ENCODE measurements at places on chromosomes 1 and 21. TPM values are rescaled to one million over a fixed set of nuclear protein-coding genes. Genes with fewer than 3 reads are reported as not detected.

DNA sequence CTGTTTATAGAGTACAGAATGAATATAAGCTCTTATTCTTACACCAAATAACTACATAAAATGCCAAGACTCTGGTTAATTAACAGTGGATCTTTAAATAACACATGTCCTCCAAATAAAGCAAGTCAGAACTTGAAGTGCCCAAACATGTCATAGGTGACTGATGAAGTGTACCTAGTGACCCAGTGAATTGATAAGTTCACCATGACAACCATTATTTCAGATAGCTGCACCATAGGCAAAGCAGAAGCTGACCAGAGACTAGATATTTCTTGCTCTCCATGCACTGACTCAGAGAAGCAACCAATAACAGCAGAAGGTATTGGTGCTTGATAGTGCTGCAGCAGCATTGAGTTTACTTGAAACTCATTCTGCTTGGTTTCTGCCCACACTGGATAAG lies 192.1 kb downstream of the DUSP10 start:
- ATAC-seq = no peak

The MIS18A gene
- 15.4 TPM for total RNA-seq

- peak; percentile 74 for ATAC-seq
Measured at GRCh38 chr1:11320153-11320936, 47.3 kb downstream of the UBIAD1 start.

The C1orf53 gene
- 4.9 TPM for total RNA-seq

GRCh38 chr1:21616372-21616771 lies 52.8 kb downstream of the RAP1GAP start:
- ATAC-seq = no peak

- ATAC-seq = no peak
Measured at GRCh38 chr1:155207806-155208540, at the start of gene THBS3. THBS3 (minus strand) TSS chr1:155207897; CDS start chr1:155207876, 21 bp downstream.

DNA sequence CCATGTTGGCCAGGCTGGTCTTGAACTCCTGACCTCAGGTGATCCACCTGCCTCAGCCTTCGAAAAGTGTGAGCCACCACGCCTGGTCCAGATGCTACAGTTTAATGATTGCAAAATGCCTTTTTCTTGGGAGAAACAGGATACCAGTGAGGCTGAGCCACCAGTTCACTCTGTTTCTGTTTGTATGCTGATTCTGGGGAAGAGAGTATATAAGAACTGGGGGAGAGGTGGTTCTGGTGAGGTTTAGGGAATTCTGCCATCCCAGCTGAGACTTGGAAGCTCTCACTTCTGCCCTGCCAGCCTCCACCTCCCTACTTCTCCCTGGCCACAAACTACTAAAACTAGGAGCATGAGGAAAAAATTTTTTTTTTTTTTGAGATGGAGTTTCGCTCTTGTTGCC lies 8.1 kb upstream of the PMF1 start:
- no peak for ATAC-seq

The TMEM234 gene
- 27.6 TPM for total RNA-seq

The AMY1C gene
- not detected for total RNA-seq

DNA sequence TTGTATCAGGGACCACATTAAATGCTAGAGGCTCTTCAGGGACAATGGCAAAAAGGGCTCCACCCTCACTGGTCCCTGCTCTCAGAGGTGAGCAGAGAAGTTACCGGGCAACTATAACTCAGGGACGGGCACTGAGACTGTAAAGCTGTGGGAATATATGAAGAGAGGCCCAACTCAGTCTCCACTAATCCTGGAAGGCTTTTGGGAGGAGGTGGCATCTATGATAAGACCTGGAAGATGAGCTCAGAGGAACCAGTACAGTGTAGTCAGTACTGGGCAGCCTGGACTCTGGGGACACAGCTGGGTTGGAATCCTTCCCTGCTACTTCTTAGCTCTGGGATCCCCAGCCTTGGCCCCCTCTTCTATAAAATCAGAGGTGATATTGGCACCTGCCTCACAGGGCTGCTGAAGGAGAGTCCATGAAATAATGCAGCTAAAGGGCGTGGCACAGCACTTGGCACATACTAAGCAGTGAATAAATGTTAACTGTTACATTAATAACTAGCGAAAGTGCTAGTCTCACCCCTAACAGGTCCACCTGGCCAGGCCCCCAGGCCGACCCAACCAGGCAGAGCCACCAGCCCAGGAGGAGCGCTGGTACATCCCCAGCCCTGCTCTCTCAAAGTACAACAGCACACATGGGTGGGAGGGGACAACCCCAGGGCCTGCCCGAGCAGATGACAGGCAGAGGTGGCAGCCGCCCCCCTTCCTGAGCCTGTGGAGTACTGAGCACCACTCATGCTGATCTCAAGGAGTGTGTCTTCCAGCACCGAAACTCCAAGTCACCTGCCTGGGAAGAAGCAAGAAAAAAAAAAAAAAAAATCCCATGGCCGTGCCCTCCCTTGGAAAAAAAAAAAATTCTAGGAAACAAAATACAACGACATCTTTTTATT lies 62.7 kb downstream of the CASZ1 start:
- ATAC-seq = peak; percentile 55

DNA sequence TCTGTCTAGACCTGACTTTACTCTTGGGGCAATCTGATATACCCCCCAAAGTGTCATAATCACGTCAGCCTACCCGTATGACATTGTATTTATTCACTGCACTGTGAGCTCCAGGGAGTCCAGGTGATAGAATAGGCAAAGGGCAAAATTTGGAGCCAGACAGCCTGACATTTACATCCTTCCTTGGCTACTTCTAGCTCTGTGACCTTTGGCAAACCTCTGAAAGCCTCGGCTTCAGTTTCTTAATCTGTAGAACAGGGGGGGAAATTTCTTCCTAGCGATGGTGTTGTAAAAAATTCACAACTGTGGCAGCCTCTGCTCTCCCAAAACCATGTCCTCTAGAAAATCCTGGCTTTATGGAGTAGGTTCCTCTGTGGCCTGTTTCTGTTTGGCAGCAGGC lies 240.9 kb downstream of the KIF26B start:
- no peak for ATAC-seq

DNA sequence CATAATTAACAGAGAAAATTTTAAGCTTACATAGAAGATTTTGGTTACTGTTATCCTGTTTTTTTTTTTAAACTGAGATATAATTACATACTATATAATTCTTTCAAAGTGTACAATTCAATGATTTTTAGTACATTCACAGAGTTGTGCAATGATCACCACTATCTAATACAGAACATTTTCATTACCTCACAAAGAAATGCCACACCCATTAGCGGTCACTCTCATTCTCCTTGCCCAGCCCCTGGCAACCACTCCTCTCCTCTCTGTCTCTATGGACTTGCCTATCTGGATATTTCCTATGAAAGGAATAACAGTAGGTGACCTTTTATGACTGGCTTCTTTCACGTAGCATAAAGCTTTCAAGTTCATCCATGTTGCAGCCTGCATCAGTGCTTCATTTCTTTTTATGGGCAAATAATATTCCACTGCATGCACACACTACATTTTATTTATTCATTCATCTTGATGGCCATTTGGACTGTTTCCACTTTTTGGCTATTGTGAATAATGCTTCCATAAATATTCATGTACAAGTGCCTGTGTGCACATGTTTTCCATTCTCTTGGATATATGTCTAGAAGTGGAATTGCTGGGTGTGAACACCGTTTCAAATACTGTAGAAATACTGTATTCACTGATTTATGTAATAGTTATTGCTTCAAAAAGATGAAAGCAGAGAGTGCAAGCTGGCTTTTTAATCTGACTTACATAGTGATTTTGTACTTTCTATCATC lies 26.5 kb downstream of the TAF5L start:
- no peak for ATAC-seq

The ALX3 gene
- 0.31 TPM for total RNA-seq
